ENCODE measurements at places on chromosomes 5 and 9.

GRCh38 chr9:94096819-94097577 is 12.7 kb downstream of the PTPDC1 start:
- H3K27me3 ChIP-seq: no peaks in the 10 kb centered on the region
- no peaks in the 10 kb centered on the region for H3K4me1 ChIP-seq
- H3K27ac ChIP-seq: no peak overlapping the region
- H3K4me3 ChIP-seq: no peak overlapping the region
- peaks cover 22% of the 10 kb centered on the region for H3K36me3 ChIP-seq
- no peak for DNase-seq

DNA sequence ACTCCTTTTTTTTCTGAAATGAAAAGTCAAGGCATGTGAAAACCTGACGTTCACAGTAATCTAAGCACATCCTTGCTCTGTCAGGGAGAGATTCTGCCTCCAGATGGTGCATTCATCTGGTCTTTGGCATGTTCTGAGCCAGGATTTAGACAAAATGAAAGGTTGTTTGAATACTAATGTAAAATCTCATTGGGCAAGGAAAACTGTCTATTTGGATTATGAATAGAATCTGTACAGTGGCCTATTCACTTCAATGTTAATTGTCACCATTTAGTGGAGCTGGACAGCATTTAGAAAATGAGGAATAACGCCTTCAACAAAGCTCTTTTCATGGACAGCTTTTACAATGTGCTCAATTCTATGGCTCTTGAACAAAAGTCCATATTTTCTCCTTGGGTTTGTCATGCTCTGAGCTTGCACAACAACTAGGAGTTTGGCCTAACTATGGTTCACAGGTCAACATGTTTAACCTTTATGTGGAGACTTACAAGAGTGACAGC is 28.9 kb downstream of the ARHGEF28 start:
- no peak overlapping the region for H3K4me3 ChIP-seq
- H3K27ac ChIP-seq: no peak overlapping the region
- H3K27me3 ChIP-seq: no peaks in the 10 kb centered on the region
- H3K36me3 ChIP-seq: no peaks in the 10 kb centered on the region
- DNase-seq: no peak

DNA sequence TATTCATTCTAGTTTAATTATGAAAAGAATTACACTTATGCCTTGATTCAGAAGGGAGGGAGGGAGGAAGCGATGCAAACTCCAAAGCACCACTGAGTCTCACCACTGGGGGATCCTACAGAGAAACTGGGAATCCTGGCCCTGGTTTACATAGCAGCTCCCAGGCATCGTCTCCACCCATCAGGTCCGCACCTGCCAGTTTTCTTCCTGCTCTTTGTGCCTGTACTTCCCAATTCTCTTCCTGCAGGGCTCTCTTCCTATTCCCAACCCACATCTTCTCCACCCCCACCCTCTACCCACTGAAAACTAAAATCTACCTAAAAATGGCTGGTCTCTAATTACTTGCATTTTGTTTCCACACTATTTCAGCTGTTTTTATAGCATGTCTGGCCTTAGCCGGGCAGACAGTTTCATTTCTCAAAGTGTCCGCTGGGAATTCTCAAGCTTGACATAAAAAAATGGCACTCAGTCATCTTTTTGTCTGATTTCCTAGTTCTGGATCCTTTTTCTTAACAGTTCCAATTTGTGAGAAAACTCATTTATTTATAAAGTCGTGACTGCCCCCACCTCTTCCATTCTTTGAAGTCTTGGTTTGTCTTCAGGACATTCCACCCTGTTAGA is 1.6 kb upstream of the TNIP1 start:
- no peak overlapping the region for H3K27ac ChIP-seq
- no peaks in the 10 kb centered on the region for H3K27me3 ChIP-seq
- no peak for DNase-seq
- peaks cover 19% of the 10 kb centered on the region for H3K36me3 ChIP-seq
- H3K4me3 ChIP-seq: no peak overlapping the region
- H3K4me1 ChIP-seq: peaks cover 44% of the 10 kb centered on the region

- H3K27ac ChIP-seq: no peak overlapping the region
- no peak overlapping the region for H3K4me3 ChIP-seq
- no peaks in the 10 kb centered on the region for H3K27me3 ChIP-seq
- peaks cover 27% of the 10 kb centered on the region for H3K4me1 ChIP-seq
Observed at GRCh38 chr5:134651531-134651930, 2.9 kb downstream of the SEC24A start.

GRCh38 chr5:111975133-111975532 is 218.1 kb upstream of the NREP start:
- no peaks in the 10 kb centered on the region for H3K27me3 ChIP-seq
- H3K4me1 ChIP-seq: no peaks in the 10 kb centered on the region
- no peak for DNase-seq
- no peak overlapping the region for H3K27ac ChIP-seq
- H3K4me3 ChIP-seq: no peak overlapping the region

DNA sequence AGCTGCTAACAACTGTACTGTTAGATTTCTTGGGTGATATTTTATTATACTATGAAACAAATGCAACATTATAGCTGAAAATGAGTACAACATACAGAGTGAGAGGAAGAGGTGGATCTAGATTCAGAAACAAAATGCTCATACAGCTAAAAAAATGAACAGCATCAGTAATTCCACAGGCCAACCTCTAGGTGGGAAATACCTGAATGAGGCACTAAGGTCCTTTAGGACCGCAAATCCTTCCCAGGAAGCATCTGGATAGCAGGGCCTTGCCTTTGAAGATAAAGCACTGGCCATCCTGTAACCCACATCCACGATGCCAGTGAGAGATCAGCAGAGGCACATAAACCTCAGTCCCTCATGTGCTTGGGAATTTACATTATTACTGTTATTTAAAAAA is 310.8 kb downstream of the YTHDC2 start:
- no peaks in the 10 kb centered on the region for H3K27me3 ChIP-seq
- H3K36me3 ChIP-seq: no peaks in the 10 kb centered on the region
- DNase-seq: no peak
- H3K4me3 ChIP-seq: no peak overlapping the region
- no peaks in the 10 kb centered on the region for H3K4me1 ChIP-seq

GRCh38 chr5:72720205-72720604 is 96.3 kb upstream of the TNPO1 start:
- H3K27me3 ChIP-seq: peaks cover 2% of the 10 kb centered on the region
- no peak for DNase-seq
- H3K36me3 ChIP-seq: no peaks in the 10 kb centered on the region
- H3K4me1 ChIP-seq: no peaks in the 10 kb centered on the region

GRCh38 chr5:55997742-55998351 is 3.1 kb upstream of the IL6ST start:
- H3K27ac ChIP-seq: no peak overlapping the region
- H3K4me3 ChIP-seq: no peak overlapping the region
- H3K27me3 ChIP-seq: peaks cover 21% of the 10 kb centered on the region
- DNase-seq: no peak
- H3K36me3 ChIP-seq: no peaks in the 10 kb centered on the region
- H3K4me1 ChIP-seq: peaks cover 20% of the 10 kb centered on the region

DNA sequence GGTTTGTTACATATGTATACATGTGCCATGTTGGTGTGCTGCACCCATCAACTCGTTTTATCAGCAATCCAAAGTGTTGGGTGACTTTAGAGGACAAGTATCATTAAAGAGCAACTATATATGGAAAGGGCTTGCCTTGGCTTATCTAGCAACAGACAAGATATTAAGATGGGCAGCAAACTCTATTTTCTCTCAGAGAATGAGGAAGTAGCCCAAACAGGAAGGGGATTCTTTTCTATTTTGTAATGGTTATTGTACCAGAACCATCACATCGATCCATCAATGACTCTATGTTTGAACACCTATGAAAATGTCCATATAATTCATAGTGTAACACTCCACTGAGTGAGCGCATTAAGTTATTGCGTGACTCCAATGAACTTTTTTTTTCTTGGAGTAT is 260.1 kb upstream of the SLC24A2 start:
- H3K36me3 ChIP-seq: no peaks in the 10 kb centered on the region
- no peak overlapping the region for H3K4me3 ChIP-seq
- H3K27me3 ChIP-seq: no peaks in the 10 kb centered on the region
- H3K27ac ChIP-seq: no peak overlapping the region
- DNase-seq: no peak
- H3K4me1 ChIP-seq: peaks cover 7% of the 10 kb centered on the region

DNA sequence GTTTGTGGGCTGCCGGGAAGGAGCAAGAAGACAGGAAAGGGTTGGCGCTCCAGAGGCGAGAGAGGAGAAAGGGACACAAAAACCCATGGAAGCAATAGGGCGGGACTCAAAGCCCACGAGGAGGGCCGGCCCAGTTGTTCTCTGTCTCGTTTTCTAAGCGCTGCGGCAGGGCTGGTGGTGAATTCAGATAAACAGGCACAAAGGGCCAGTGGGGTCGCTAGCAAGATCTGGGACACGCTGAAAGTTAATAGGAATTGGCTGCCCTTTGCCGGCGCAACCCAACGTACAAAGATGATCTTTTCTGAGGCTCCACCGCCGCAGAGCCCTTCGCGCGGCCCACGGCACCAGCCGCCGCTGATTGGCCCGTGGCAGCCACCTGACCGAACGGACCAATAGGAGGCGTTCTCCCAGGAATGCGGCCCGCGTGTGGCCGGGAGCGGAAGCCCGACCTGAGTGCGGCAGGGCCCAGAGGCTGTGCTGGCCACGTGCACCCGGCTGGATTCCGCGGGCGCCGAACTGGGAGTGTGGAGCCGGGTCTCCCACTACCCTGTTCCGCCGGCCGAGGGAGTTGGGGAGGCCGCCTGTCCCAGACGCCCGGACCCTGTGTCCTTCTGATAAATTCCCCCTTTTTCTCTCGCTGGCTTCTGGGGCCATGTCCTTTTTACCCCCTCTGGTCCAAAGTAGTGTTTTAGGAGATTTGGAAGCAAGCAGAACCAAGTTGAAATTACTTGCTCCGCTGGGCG is 16.8 kb upstream of the NSD1 start:
- H3K4me1 ChIP-seq: peaks cover 5% of the 10 kb centered on the region
- H3K27me3 ChIP-seq: no peaks in the 10 kb centered on the region
- H3K4me3 ChIP-seq: no peak overlapping the region
- H3K27ac ChIP-seq: no peak overlapping the region

GRCh38 chr5:15927710-15928380 is 251.7 kb downstream of the MARCHF11 start:
- H3K4me1 ChIP-seq: peaks cover 4% of the 10 kb centered on the region
- DNase-seq: no peak
- H3K4me3 ChIP-seq: no peak overlapping the region
- no peaks in the 10 kb centered on the region for H3K27me3 ChIP-seq
- H3K36me3 ChIP-seq: peaks cover 7% of the 10 kb centered on the region
- H3K27ac ChIP-seq: no peak overlapping the region

DNA sequence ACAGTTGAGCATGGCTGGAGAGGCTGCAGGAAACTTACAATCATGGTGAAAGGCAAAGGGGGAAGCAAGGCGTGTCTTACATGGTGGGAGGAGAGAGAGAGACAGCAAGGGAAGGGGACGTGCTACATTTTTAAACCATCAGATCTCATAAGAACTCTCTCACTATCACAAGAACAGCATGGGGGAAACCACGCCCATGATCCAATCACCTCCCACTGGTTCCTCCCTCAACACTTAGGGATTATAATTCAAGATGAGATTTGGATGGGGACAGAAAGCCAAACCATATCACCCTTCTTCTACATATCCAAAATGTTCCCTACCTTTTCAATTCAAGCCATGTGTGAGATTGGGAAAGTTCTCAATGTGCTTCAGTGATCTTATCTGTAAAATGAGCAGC is 22.9 kb upstream of the GLRX start:
- no peaks in the 10 kb centered on the region for H3K36me3 ChIP-seq
- DNase-seq: no peak
- H3K27me3 ChIP-seq: no peaks in the 10 kb centered on the region

DNA sequence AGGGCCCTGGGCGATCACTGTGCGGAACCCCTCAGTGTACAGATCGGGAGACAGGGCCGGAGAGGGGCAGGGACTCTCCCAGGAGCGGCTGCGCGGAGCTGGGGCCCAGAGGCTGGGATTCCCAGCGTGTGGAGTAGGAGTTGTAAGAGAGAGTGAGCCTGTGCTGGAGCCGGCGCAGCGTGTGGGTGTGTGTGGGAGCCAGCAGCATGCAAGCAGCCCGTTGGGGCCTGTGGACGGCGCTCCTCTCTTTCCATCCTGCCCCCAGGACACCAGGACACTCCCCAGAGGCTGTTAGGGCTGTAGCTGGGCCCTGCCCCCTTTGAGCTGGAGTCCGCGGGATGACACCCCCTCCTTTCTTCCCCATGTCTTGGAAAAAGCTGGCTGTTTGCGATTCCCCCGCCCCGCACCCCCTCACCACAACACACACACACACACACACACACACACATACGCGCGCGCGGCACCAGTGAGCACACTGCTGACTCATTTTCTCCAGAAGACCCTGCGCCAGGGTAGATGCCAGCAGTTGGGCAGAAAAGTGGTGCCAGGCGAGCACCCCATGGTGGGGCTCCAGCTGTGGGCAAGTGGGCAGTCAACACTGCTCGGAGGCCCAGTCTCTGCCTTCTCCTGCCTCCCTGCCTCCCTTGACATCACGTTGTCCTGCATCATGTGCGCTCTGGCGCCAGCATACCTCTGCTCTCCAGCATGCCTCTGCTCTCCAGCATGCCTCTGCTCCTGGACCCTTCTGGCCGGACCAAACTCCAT is 1.5 kb downstream of the COL27A1 start:
- H3K27ac ChIP-seq: no peak overlapping the region
- no peak overlapping the region for H3K4me3 ChIP-seq
- peaks cover 4% of the 10 kb centered on the region for H3K4me1 ChIP-seq
- H3K27me3 ChIP-seq: peaks cover 6% of the 10 kb centered on the region

DNA sequence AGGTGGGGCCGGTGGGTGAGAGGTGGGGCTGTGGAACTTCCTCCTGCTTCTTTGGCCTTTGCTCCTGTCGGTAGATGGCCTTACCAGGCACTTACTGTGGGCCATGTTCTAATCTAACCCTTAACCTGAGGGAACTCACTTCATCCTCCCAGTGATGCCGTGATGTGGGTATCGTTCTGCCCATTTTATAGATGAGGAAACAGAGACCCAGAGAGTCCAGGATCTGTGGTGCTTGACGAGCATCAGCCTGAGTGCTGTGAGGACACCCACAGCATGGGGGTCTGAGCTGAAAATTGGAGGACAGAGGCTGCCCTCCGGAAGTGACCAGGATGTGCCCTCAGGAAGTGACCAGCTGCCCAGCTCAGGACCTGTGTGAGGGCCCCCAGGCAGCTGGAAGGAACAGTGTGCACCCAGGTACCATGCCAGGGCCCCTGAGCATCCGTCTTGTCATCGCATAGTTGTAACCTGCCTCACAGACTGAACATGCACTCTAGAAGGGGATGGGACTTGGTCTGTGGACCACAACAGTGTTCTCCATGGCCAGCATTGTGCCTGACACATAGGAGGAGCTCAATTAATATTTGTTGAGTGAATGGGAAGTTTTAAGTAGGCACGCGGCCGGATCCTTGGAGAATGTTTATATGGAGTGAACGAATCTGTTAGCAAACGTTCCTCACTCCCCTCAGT is 8.5 kb downstream of the NEK6 start:
- no peaks in the 10 kb centered on the region for H3K4me1 ChIP-seq
- no peak overlapping the region for H3K4me3 ChIP-seq
- H3K27ac ChIP-seq: no peak overlapping the region
- H3K36me3 ChIP-seq: no peaks in the 10 kb centered on the region

All from DND-41 (cell line).